ENCODE measurements at places on chromosomes 11 and 22. TPM values are rescaled to one million over a fixed set of nuclear protein-coding genes. Genes with fewer than 3 reads are reported as not detected.

The MPZL3 gene
- 0.59 TPM for total RNA-seq

The SLC22A8 gene
- not detected for total RNA-seq

The HEPHL1 gene
- total RNA-seq = not detected

The NTM gene
- 64.2 TPM for total RNA-seq

The DDX25 gene
- not detected for total RNA-seq

The C22orf42 gene
- not detected for total RNA-seq

The PLEKHA7 gene
- total RNA-seq = 0.39 TPM

The OR51L1 gene
- total RNA-seq = not detected

The OR11H1 gene
- not detected for total RNA-seq

The SOX6 gene
- total RNA-seq = 2.5 TPM

The P2RY6 gene
- total RNA-seq = 1.5 TPM

The RASL10A gene
- not detected for total RNA-seq

The OR5J2 gene
- not detected for total RNA-seq

The GLYATL1B gene
- total RNA-seq = not detected

The MS4A15 gene
- not detected for total RNA-seq

The E2F8 gene
- 0.13 TPM for total RNA-seq

The CENPM gene
- 3.9 TPM for total RNA-seq

The PRG3 gene
- not detected for total RNA-seq

The OMP gene
- 0.98 TPM for total RNA-seq

The TNNT3 gene
- total RNA-seq = 0.33 TPM

The RAPSN gene
- total RNA-seq = 0.40 TPM

The PKDREJ gene
- total RNA-seq = under 0.01 TPM

The PNPLA3 gene
- total RNA-seq = 5.5 TPM

The H19 gene
- 65.2 TPM for total RNA-seq

The LRRN4CL gene
- total RNA-seq = 4.9 TPM

The OR4D11 gene
- not detected for total RNA-seq

The SEPTIN5 gene
- total RNA-seq = 57.5 TPM

The NAALADL1 gene
- total RNA-seq = 26.3 TPM

The PRR5L gene
- 32.3 TPM for total RNA-seq

The FOSL1 gene
- 9.8 TPM for total RNA-seq

The GAS2L1 gene
- 16.0 TPM for total RNA-seq

The SF1 gene
- total RNA-seq = 91.2 TPM

The KLHDC7B gene
- 0.63 TPM for total RNA-seq

The MB gene
- total RNA-seq = not detected

The SLC37A2 gene
- 1.7 TPM for total RNA-seq

The MFRP gene
- total RNA-seq = not detected

The NECTIN1 gene
- 4.5 TPM for total RNA-seq

The GSTT2B gene
- total RNA-seq = 1.3 TPM

The IGSF9B gene
- 2.2 TPM for total RNA-seq

The KCNE3 gene
- total RNA-seq = 2.6 TPM

The PAX6 gene
- not detected for total RNA-seq

The SYCE3 gene
- not detected for total RNA-seq

The TNNI2 gene
- not detected for total RNA-seq

The TAF6L gene
- total RNA-seq = 27.2 TPM

The CCDC89 gene
- total RNA-seq = 4.2 TPM

The MAP6 gene
- total RNA-seq = 2.4 TPM

The APOL5 gene
- 0.46 TPM for total RNA-seq

The POU2F3 gene
- 0.03 TPM for total RNA-seq

The CHST1 gene
- total RNA-seq = 3.6 TPM

The EFCAB6 gene
- total RNA-seq = 1.6 TPM
